ENCODE measurements at places on chromosomes 3 and 15. TPM values are rescaled to one million over a fixed set of nuclear protein-coding genes. Genes with fewer than 3 reads are reported as not detected.

GRCh38 chr3:29064085-29064484, 216.8 kb upstream of the RBMS3 start:
- DNase-seq, result no peak

Gene FOXL2
- polyA plus RNA-seq, result not detected

- no peak for DNase-seq
Observed at GRCh38 chr3:52777959-52778805, 783 bp downstream of the ITIH1 start.

Gene IL17RE
- polyA plus RNA-seq, result 45.6 TPM

DNA sequence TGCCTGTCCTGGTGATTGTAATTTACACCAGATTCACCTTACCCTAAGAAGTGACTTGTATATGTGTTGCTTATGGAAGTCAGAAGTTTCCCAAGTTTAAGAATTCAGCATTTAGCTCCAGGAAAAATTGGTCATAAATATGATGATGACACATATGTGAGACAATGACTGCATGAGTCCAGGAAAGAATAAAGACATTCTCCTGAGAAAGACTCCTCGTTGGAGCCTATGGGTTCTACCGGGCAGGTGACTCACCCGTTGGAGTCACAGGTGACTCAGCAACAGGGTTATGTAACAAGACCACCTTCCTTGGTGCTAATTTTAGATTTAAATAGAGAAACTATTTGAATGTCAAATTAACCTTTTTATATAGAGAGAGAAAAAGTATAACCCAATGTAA, 662.4 kb downstream of the FHIT start:
- DNase-seq, result no peak

Gene MST1R
- 119 TPM for polyA plus RNA-seq

DNA sequence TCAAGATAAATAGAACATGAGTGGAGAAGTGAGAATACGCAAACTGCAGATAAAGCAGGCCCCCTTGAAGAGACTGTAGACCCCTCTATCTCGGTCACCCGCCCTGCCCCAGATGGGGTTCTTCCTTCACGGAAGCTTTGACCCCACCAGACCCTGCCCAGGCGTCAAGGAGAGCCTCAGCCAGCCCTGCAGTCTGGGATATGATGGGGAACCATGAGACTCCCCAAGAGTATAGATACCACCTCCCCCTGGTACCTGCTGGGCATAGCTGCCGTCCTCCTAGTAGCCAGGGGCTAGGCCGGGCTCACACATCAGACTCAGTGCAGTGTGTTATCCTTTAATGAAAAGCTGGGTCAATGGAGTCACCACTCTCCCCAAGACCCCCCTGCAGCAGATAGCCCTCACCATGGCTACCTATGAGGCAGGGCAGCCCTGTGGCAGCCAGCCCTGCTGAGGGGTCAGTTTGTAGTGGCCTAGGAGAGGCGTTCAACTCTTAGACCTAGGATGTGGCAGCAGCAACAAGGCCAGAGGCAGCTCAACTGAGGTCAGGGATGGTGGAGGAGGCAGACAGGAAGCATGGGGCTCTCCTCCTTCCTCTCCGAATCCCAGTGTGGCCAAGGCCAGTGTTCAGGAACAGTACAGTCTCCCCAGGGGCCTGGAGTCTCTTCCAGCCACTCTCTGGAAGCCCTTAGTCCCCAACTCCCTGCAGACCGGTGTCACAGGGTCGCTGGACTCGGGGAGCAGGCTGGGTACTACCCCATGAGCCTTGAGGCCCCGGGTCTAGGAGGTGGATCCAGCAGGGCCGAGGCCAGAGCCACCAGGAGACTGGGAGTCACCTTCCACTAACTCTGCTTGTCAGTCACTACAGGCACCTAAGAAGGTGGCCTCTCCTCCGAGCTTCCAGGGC, 26.1 kb downstream of the PLXNB1 start:
- DNase-seq, result no peak

Gene DUOXA1
- 0.48 TPM for polyA plus RNA-seq

GRCh38 chr3:108006077-108006771, 84.6 kb downstream of the CD47 start:
- DNase-seq, result peak; percentile 96

GRCh38 chr3:8503461-8503860, 1.8 kb downstream of the LMCD1 start:
- no peak for DNase-seq

- DNase-seq, result peak; percentile 83
Observed at GRCh38 chr3:186806089-186807055, at the start of gene RFC4. Gene RFC4 (minus strand): TSS chr3:186806482. CDS start chr3:186804713, 1,769 bp downstream.

Gene TLR9
- not detected for polyA plus RNA-seq

Gene RBP2
- 1,676 TPM for polyA plus RNA-seq

DNA sequence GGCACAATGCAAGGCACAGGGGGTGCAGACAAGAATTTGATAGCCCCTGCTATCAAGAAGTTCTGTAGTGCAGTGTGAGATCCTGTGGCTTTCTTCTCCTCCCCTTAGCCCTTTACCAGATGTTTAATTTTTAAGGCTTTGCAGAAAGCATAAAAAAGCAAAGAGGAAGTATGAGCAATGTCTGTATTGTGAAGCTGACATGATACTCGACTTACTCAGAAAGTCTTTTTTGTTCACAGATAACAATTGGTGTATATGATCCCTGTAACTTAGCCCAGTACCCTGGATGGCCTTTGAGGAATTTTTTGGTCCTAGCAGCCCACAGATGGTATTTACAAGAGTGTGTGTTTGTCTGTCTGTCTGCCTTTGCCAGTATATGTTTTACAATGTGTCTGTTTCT, 58.9 kb downstream of the ATG7 start:
- DNase-seq, result no peak

- DNase-seq, result no peak
Observed at GRCh38 chr15:46251903-46252302, 617.1 kb downstream of the SQOR start.

DNA sequence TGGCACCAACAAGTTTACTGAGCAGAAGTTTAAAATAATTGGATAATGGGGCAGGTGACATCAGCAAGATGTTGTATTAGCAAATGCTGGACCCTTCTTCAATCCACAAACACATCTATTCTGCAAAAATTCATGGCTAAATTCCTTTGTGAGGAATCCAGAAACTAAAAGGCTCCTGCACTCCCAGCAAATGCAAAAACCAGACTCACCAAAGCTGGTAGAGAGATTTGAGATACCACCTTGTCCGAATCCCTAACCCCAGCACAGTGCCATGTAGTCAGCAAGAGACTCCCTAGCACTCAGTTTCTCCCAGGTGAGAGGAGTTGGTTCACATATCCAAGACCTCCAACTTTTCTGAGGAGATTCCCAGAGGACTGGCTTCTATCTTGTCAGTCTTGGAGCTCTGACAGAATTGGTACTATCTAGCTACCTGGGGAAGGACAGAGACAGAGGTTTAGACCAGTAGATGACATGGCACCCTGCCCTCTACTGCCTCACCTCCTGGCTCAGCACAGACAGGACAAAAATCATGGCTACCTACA, 21.8 kb downstream of the GREM1 start:
- DNase-seq, result no peak

DNA sequence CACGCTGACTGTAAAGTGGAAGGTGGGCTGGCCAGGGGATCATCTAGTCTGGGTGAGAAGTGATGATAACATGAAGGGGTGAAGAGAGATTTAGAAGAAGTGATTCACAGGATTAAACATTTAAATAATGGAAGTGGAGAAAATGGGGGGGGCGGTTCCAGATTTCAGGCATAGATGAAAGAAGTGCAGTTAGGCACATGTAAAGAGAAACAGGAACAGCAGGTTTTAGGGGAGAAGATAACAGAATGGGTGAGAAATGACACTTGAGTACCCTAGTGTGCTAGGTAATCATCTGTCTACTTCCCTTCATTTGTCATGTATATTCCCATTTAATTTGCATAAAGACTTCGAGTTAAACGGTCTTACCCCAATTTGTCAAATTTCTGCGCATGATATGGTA, 15.3 kb downstream of the B3GNT5 start:
- DNase-seq, result no peak

Gene CPNE4
- 0.66 TPM for polyA plus RNA-seq

- no peak for DNase-seq
Observed at GRCh38 chr15:85980946-85981345, 98.7 kb upstream of the AGBL1 start.

DNA sequence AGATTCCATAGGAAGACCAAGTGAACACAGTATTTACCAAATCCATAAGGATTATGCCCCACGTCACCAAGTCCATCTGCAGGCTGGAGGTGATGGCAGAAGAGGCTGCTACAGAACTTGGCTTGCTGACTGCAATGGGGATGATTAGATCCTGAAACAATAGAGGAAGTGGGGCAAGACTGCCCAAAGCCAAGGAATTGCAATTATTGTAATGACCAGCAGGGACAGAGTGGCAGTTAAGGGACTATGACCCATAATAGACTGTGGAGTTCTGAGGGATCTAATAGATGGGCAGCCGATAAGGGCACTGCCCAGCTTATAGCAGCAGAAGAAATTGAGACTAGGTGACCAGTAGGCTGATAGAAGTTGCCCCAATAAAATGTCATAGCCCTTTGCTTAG, 108.4 kb downstream of the MINAR1 start:
- no peak for DNase-seq

- no peak for DNase-seq
Observed at GRCh38 chr15:51377038-51377786, 35.8 kb downstream of the GLDN start.

GRCh38 chr3:32428092-32429068, 36.7 kb downstream of the CMTM7 start:
- DNase-seq, result peak; percentile 30

DNA sequence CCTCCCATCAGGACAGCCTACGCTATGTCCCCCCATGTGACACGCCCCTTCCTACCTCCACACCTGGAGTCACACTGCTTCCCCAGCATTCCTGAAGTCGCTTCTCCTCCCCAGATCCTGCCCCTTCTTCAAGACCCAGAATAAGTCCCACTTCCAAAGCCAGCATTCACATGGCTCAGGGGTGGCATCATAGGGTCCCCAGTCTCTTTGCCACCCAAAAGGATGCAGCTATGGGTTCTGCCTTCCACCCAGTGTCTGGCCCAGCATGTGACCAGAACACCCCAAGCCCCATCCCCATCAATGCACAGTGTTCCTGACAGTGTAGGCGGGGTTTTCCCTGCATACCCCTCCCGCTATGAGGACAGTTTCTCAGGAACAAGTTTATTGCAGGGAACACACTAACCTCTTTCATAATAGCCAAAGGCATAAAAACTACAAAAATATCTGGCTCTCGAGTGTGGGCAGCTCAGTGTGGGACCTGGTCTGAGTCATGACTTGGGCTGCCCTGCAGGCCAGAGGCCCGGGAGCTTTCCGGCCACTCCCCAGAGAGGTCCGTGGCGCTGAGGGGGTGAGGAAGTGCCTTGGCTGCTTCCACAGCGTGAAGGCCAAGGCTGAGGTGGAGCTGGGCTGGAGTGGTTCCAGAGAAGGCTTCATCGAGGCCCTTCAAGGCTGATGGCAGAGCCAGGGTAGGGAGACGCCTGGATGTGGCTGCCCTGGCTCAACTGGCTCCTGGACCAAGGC, 5.8 kb downstream of the ISLR start:
- no peak for DNase-seq

GRCh38 chr3:98462901-98463300, at the start of gene OR5K1:
Gene OR5K1 (plus strand): TSS chr3:98463201. CDS start chr3:98469577, 6,376 bp downstream.
- DNase-seq, result no peak

- DNase-seq, result peak; percentile 58
Observed at GRCh38 chr15:23857028-23857641, 170.0 kb upstream of the NDN start.

GRCh38 chr3:45682311-45682710, 6.9 kb upstream of the SACM1L start:
- no peak for DNase-seq

Gene NR2E3
- polyA plus RNA-seq, result 0.27 TPM

Gene GPR160
- 55.7 TPM for polyA plus RNA-seq

GRCh38 chr15:95194746-95195145, 963.4 kb downstream of the MCTP2 start:
- no peak for DNase-seq

DNA sequence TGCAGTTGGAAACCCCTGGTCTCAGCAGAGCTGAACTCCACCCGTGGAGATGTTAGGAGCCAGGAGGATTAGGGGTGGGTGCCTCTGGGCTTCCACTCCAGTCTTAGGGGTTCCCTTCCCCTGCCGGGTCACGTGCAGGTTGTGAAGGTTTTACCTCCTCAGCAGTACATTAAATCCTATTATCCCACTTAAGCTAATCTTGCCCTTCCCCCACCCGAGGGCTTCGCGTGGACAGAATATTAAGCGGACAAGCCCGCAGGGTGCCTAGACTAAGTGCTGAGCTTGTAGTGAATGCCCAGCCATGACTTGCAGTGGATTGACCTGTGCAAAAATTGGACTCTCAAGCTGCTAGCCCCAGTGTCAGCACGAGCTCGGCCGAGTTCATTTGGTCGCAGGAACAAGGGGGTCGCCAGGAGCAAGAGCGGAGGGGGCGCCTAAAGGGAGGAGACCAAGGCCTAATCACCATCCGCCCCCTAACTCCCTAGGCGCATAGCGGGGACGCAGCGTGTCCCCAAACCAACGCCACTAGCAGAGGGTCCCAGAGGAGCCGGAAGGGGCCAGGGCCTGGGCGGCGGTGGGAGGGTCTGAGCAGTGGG, 498 bp upstream of the SEMA4B start:
- no peak for DNase-seq

DNA sequence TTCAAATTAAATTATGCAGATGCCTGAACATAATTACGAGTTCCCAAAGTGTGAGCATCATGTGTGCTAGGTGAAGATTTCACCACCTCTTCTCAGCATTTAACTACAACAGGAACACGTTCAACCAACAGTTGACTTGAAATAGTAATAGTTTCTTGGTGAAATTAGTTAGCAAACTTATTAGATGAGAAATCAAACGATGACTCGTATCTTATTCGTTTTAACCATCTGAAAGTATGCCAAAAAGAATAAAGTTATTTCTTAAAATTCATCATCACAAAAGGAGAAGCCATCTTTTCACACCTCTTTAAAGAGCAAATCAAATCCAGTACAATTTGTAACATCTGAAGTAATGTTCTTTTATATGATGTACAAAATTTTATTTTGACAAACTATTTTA, 2.3 kb downstream of the BNC1 start:
- DNase-seq, result no peak

DNA sequence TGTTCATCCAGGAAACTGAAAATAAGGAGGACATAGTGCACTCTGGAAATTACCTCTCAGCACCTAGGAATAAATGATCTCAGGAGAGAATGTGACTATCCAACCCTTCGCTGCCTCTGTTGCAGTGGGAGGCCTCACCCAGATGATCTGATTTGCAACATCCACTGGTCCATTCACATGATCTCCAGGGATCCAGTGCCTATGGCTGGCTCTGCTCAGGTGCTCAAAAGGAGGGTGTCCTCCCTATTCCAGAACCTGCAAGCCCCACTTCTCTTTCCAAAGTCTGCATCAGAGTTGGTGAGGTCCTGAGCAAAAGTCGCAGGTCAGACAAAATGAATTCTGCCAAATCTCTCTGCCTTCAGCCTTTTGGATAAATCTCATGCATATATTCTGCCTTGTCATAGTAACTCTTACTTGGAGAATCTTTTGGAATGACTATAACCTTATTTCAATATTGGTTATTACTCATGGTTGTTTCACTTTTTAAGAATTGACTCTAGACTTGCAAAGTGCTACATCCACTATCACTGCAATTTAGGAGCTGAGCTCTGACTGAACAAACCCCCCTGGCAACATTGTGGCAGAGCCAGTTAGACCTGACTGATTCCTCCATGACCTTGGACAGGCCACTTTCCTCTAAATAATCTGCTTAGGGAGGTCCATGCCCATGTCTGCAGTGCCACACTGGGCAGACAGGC, 295.1 kb downstream of the EPHB1 start:
- DNase-seq, result no peak
